ENCODE measurements at places on chromosomes 6 and 20.

GRCh38 chr20:40524071-40524470 is 165.0 kb downstream of the MAFB start:
- DNase-seq, result no peak

DNA sequence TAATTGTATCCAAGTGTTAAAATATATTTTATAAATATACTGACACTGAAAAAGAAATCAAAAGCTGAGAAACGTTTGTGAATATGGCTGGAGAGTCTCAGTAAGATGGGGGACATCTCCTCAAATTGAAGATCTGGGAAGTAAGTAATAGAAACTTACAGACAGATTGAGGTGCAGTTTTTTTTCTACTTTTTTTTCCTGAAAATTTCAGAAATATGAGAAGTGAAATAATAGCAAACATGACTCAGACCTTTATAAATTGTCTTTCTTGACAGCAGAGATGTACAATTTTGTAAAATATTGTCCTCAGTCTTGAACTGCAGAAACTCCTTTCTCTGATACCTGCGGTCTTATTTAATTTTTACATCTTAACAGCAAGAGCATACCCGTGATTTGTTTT is 347.1 kb downstream of the UTRN start:
- DNase-seq, result no peak

DNA sequence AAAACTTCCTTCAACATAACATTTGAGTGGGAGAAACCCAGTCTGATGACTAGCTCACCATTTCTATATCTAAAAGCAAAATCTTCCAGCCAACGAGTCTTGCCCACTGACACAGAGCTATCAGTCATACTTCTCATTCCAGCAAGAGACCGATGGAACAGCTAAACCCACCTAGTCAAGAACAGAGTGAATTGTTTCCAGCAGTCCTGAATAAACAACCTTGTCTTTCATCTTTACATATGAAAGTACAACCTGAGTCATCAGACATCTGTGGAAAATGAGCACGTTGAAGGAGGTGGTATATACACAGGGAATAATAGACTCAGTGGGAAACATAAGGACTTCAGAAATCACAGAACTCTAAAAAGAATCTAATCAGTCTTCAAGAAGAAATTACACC is 23.8 kb downstream of the NRSN1 start:
- DNase-seq, result no peak

GRCh38 chr6:88842320-88842719 is 121.1 kb downstream of the RNGTT start:
- no peak for DNase-seq

DNA sequence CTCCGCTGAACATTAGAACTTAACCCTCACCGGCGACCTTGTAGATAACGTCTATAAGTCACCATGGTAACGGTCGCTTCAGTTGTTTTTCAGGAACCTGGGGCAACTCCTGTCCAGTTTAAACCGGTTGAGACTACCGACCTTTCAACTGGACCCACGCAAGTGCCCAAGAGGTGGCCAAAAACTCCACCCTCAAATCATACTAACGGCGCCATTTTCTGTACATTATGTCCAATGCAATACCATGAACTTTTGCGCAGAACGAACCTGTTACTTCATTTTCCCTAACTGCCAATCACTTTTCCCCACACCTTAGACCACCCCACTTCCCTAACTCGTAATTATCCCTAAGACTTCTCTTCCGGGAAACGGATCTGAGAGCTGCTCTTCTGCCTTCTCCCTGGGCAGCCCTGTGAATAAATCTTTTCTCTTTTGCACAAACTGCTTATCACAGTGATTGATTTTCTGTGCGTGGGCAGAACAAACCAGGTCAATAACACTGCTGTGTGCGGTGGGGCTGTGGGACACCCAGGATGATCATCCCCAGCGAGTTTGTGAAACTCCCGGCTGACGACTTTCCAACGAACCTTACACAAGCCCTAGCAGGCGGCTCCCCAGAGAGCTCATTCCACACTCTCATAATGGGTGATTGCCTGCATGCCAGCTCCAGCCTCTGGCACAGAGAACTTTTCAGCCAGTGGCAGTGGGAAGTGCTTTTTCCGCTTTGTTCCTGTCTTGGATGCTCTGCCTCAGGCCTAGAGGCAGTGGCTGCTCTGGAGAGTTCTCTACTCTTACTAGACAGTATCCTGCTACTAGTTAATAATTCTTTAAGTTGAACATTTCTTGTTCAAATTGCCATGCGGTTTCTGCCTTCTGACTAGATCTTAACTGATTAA is 28.6 kb downstream of the GPX5 start:
- no peak for DNase-seq

DNA sequence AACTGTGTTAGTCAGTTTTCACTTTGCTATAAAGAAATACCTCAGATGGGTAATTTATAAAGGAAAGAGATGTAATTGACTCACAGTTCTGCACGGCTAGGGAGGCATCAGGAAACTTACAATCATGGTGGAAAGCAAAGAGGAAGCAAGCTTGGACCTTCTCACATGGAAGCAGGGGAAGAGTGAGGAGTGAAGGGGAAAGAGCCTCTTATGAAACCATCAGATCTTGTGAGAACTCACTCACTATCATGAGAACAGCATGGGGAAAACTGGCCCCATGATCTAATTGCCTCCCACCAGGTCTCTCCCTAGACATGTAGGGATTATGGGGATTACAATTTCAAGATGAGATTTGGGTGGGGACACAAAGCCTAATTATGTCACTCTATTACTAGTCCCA is 41.3 kb upstream of the PLAGL1 start:
- DNase-seq, result no peak

DNA sequence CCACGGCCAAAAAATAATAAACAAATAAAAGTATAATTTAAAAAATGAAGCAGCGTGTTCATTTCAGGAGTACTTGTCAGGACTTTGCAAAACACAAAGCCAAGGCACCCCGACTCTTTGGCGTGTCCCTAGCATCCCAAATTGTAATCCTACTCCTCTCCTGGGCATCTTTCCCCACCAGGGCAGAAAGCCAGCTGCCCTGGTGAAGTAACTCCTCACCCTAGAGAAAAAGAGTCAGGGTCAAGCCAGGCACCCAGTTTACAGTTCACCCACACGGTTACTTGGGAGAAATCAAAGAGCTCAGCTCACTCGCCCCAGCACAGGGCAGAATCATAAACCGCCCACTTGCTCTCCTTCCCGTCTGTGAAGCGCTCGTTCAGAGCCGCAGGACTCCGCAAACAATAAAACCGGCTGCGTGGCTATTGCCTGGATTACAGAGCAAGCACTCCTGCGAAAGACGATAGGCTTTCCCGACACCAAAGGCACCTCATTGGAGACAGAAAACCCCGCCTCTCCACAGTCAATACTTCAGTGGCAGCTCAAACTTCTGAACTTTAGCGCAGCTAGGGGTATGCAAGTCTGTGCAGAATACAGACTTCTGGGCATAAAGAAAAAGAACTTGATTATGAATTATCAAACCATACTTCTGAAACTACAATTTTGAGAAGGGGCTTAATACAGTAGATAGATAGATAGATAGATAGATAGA is 73.0 kb upstream of the NHSL1 start:
- no peak for DNase-seq

All from T1000 (cell line).